ENCODE measurements at places on chromosomes 11 and 22.

DNA sequence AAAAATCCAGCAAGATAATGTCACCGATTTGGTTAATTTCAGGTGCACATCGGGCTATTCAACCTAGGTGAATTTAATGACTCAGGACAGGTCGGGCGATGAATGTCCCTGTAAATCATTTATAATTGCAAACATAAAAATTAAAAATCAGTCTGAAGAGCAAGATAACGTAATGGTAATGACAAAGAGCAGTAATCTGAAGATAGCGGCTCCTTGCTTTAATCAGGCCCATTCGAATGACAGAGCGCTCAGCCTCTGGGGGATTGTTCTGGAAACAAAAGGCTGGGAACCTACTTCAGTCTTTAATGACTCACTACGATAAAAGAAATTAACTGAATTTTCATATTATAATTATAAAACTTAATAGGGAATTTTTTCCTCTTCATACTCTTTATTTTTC, 61.3 kb downstream of the RCN1 start:
- DNase-seq, result no peak

- no peak for DNase-seq
Measured at GRCh38 chr11:3222003-3222855, 3.6 kb upstream of the MRGPRG start.

GRCh38 chr22:35392357-35392756, 7.6 kb upstream of the MCM5 start:
- DNase-seq, result no peak

DNA sequence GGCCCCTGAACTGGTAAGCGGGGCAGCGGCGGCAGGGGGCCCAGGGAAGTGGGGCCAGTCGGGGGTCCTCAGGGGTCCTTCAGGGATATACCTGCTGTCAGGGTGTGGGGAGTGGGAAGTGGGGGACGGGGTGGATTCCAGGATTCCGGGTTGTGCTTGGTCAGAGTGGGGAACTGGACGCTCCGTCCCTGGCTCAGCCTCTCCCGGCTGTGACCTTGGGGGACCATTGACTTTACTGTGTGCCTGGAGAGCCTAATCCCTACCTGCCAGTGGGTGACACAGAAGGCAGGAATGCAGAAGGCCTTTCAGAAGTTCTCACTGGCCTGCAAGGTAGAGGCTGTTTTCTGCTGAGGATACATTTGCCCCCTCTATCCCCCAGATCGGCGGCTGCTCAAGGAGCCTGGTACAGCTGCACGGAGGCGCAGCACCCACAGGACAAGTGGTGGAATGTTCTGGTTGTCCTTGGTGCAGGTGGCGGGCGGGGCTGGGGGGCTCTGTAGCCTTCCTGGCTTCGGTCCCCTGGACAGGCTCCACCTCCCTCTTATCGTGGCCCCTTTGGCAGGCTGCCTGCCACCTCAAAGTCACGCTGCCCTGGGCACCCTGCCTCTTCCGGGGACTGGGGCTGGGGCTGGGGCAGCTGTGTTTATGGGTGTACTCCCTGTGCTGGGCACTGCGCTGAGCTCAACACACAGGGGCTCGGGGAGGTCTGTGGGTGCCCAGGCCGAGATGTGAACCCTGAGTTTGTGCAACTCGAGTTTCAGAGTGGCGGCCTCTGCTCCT, 18.4 kb downstream of the KCNQ1 start:
- DNase-seq, result no peak

DNA sequence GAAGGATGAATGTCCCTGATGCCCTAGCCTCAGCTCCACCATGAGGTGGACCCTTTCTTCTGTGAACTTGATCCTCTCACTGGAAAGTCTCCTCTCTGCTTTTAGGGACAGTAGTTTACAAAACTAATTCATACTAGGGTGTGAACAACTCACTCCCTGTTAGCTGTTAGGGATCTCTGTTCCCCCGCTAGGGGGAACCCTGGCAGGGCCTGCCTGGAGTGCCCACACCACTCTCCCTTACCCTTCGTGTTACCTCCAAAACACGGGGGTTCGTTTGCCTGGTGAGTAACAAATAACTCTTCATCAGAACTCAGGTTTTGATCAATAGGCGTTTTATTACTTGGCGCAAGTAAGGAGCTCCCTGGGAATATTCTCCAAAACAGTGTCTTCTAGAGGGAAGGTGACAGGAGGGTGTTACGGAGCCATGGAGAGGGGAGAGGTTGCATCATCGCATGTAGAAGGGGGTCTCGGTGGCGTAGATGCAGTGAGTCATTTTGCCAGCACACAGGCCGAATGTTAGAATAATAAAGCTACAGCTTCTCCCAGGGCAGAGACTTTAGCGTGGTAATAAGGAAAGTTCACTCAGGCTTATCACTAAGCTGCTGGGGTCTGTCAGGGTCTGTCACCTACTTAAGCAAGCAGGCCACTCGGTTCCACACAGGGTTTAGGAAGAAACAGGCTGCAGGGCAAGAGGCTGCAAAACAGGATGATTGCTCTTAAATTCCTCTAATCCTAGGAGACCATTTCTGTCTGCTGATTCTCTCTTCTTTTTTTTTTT, 45.8 kb downstream of the C11orf96 start:
- no peak for DNase-seq

DNA sequence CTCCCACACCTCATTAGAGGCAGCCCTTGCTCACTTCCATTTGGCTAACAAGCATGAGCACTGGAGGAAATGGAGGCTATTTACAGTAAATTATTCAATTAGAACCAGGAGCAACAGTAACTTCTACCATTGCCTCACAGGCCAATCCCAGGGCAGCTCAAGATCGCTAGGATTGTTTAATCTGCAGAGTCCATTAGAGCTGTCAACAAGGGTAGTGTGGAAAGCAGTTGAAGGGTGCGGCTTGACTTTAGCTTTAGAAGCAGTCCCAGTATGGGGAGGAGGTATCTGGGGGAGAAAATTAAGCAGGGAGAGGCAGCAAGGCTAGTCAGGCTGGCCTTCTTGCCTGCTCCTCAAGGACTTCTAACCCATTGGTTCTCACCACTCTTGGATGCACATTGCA, 38.3 kb upstream of the CYP2R1 start:
- DNase-seq, result no peak

DNA sequence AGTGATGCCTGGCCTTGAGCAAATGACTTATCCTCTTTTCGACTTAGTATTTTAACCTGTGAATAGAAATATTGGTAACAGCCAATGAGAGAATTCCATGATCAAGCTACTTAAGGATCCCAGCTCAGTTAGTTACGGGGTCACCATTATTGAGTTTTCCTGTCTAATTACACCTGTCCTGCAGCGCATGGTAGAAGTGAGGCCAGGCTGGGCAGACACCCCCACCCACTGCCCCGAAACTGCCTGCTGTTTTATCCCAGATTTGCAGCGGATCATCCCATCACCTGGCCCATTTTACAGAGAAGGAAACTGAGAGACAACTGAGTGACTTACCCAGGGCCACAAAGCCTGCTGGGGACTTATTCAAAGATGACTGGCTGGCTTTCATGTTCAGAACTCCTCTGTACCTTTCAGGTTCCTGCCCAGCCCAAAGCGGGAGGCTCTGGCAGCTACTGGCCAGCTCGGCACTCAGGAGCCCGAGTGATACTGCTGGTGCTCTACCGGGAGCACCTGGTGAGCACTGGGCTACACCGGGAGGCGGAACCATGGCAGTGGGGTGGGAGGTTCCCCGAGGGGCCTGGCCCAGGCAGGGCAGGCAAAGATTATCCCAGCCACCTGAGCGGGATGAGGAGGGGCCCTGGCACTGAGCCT, 1.4 kb downstream of the MUS81 start:
- no peak for DNase-seq

- DNase-seq, result no peak
Measured at GRCh38 chr11:57477507-57478189, 17.3 kb downstream of the RTN4RL2 start.

- no peak for DNase-seq
Measured at GRCh38 chr11:132464003-132464342, 1068.3 kb downstream of the OPCML start.

GRCh38 chr11:821512-822371, 3.0 kb downstream of the PNPLA2 start:
- no peak for DNase-seq

DNA sequence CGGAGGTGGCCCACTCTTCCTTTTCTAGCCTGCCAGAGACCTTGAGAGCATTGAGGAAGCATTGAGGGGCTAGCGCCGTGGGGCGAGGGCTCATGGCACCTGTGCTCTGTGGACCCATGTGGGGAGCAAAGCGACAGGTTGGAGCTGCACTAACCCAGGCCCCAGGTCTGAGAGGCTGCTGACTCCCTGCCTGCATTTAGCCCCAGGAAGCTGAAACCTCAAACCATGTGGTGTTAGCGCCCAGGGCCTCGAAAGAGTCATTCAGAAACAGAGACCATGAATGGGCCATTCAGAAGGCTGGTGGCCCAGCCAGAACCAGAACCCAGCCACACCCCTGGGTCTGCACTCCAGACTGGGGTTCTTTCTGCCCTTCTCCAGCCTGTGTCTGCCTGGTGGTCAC, 88.6 kb downstream of the BCR start:
- no peak for DNase-seq

GRCh38 chr11:17163736-17164135, 44.0 kb downstream of the PIK3C2A start:
- DNase-seq, result no peak

DNA sequence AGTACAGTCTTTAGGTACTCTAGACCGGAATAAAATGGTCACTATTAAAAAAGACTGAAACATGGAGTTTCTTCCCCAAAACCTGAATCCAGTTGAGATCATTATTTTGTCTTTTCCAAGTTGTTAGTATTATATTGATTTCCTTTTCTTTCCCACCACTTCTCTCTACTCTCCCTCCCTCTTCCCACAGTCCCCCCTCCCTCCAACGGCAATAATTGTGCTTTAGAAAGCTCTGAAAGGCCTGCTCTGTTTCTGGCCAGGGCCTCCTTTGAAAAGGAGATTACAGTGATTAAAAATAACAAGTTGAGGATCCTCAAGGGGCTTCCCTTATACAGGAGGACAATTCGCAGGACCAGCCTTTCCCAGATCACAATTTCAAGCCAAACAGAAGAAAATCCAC, 3.5 kb downstream of the SPON1 start:
- DNase-seq, result no peak
